ENCODE measurements at places on chromosomes 12 and 14. TPM values are rescaled to one million over a fixed set of nuclear protein-coding genes. Genes with fewer than 3 reads are reported as not detected.

The TEX22 gene
- total RNA-seq, result 2.9 TPM

The CCDC175 gene
- not detected for total RNA-seq

The TBX3 gene
- 5.1 TPM for total RNA-seq

The C12orf60 gene
- 0.54 TPM for total RNA-seq

The TSPAN19 gene
- total RNA-seq, result not detected

The CLEC2A gene
- total RNA-seq, result not detected

The FCF1 gene
- total RNA-seq, result 41.5 TPM

The RAD9B gene
- total RNA-seq, result 0.98 TPM

GRCh38 chr12:75660805-75661404, 149.5 kb upstream of the KRR1 start:
- H3K4me1 ChIP-seq, result peaks cover 54% of the 10 kb centered on the region
- H3K27ac ChIP-seq, result peak overlapping the region; percentile 94
- H3K36me3 ChIP-seq, result no peaks in the 10 kb centered on the region

GRCh38 chr12:32353540-32353939, 45.8 kb upstream of the FGD4 start:
- H3K27me3 ChIP-seq, result no peaks in the 10 kb centered on the region
- no peaks in the 10 kb centered on the region for H3K36me3 ChIP-seq
- H3K4me3 ChIP-seq, result no peak overlapping the region

DNA sequence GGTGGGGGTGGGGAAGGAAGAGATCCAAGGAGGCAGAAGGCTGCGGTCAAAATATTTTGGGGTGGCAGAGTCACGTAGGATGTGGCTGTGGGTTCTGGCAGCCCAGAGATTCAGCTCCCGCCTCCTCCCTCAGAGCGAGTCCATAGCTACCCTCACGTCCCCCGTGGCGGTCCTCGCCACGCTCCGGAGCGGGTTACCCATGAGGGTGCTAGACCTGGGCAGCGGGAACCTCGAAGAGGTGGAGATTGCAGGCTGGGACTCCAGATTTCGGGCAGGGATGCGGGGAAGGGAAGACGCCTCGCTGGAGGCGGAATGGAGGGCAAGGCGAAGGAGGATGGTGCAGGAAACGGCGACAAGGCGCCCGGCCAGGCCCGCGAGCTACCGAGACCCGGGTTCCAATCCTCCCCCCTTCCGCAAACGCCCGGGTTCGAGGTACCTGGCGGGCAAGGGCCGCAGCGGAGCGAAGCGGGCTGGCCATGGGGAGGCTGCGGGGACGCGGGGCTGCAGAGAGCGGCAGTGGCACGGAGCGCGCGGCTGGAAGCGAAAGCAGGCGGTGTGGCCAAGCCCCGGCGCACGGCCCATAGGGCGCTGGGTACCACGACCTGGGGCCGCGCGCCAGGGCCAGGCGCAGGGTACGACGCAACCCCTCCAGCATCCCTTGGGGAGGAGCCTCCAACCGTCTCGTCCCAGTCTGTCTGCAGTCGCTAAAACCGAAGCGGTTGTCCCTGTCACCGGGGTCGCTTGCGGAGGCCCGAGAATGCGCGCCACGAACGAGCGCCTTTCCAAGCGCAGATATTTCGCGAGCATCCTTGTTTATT, 46.2 kb downstream of the BCAT1 start:
- no peak overlapping the region for H3K27ac ChIP-seq
- DNase-seq, result no peak
- H3K36me3 ChIP-seq, result no peaks in the 10 kb centered on the region
- H3K4me1 ChIP-seq, result no peaks in the 10 kb centered on the region

DNA sequence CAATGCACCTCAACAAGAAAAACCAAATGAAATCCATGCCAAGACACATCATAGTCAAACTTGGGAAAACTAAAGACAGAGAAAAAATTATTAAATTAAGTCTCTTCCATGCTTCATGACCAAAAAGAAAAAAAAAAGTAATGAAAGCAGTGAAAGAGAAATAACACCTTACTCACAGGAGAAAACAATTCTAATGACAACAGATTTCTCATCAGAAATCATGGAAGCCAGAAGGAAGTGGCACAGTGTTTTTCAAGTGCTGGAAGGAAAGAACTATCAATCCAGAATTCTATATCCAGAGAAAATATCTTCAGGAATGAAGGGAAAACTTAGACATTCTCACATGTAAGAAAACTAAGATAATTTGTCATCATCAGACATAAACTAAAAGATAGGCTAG, 71.1 kb upstream of the NUDT4 start:
- H3K4me3 ChIP-seq, result no peak overlapping the region
- no peak for DNase-seq
- no peaks in the 10 kb centered on the region for H3K27me3 ChIP-seq
- no peak overlapping the region for H3K27ac ChIP-seq
- H3K4me1 ChIP-seq, result no peaks in the 10 kb centered on the region

DNA sequence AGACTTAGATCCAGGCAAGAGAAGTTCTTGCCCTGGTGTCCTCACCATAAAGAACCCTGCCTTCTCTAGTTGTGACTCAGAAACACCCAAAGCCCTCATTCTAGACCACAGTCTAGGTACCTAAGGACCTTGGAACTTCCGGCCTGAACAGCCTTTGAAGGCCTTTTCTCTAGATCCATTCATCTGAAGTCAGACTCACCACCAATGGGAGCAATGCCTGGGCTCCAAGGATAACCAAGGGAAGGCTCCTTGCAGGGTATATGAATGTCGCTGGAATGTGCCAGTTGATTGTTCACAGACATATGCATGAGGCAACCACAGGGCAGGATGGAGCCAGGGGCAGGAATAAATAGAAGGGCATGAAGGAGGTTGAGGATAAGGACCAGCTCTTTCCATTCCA, 86.3 kb downstream of the PLCZ1 start:
- H3K36me3 ChIP-seq, result no peaks in the 10 kb centered on the region
- DNase-seq, result no peak
- no peak overlapping the region for H3K4me3 ChIP-seq
- H3K4me1 ChIP-seq, result no peaks in the 10 kb centered on the region

GRCh38 chr12:93297032-93297431, 80.7 kb upstream of the NUDT4 start:
- H3K4me1 ChIP-seq, result no peaks in the 10 kb centered on the region
- H3K27me3 ChIP-seq, result no peaks in the 10 kb centered on the region
- no peak overlapping the region for H3K4me3 ChIP-seq
- no peak overlapping the region for H3K27ac ChIP-seq
- DNase-seq, result no peak
- H3K36me3 ChIP-seq, result no peaks in the 10 kb centered on the region

GRCh38 chr14:35331605-35332516, 39.7 kb downstream of the PSMA6 start:
- H3K27ac ChIP-seq, result peak overlapping the region; percentile 75
- no peak for DNase-seq
- no peaks in the 10 kb centered on the region for H3K36me3 ChIP-seq
- H3K4me1 ChIP-seq, result peaks cover 43% of the 10 kb centered on the region

GRCh38 chr12:109727746-109728726, 14.4 kb downstream of the FAM222A start:
- no peaks in the 10 kb centered on the region for H3K4me1 ChIP-seq
- H3K27me3 ChIP-seq, result no peaks in the 10 kb centered on the region
- no peaks in the 10 kb centered on the region for H3K36me3 ChIP-seq
- H3K4me3 ChIP-seq, result no peak overlapping the region
- no peak overlapping the region for H3K27ac ChIP-seq
- DNase-seq, result no peak

GRCh38 chr14:106347291-106347778, 821.0 kb downstream of the TMEM121 start:
- H3K36me3 ChIP-seq, result no peaks in the 10 kb centered on the region
- no peaks in the 10 kb centered on the region for H3K4me1 ChIP-seq
- peaks cover 15% of the 10 kb centered on the region for H3K27me3 ChIP-seq
- DNase-seq, result no peak

GRCh38 chr12:70354787-70355186, 11.3 kb upstream of the KCNMB4 start:
- H3K27ac ChIP-seq, result no peak overlapping the region
- H3K4me1 ChIP-seq, result no peaks in the 10 kb centered on the region
- H3K27me3 ChIP-seq, result no peaks in the 10 kb centered on the region
- DNase-seq, result no peak
- H3K4me3 ChIP-seq, result no peak overlapping the region

- H3K4me3 ChIP-seq, result no peak overlapping the region
- no peak for DNase-seq
- no peak overlapping the region for H3K27ac ChIP-seq
- 0 out of 2 replicates have a peak, but pooled peaks cover 5% of the 10 kb centered on the region for H3K4me1 ChIP-seq
- no peaks in the 10 kb centered on the region for H3K36me3 ChIP-seq
These were observed 2.7 kb downstream of the LRP1 start for GRCh38 chr12:57130941-57131340.

DNA sequence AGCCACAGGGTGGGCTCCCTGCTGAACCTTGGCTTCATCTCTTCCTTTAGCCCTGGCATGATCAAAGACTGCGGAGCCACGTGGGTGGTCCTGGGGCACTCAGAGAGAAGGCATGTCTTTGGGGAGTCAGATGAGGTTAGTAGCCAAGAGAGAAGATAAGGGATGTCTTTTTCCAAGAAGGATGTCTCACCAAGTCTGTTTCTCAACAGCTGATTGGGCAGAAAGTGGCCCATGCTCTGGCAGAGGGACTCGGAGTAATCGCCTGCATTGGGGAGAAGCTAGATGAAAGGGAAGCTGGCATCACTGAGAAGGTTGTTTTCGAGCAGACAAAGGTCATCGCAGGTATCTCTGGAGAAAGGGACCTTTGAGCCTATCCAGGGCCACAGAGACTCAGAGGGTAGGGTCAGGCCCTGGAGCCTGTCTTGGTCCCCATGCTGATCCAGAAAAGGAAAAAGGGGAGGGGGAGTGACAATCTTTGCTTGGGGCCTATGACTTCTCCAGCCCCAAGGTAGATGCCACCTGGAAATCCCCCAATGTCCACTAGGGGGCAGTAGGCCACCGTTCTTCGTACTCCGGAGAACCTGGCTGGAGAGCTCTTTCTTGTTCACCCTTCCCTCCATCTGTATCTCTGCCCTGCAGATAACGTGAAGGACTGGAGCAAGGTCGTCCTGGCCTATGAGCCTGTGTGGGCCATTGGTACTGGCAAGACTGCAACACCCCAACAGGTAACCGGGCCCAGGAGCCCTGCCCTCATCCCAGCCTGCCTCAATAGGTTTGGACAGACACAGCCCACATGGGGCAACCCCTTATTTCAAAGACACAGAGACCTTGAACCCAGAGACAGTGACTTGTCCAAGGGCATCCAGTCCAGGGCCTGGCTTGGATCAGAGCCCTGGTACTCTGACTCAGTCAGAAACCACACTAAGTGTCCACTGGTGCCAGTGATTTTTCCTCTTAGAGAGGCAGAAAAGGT, 2.0 kb downstream of the TPI1 start:
- peak overlapping the region; percentile 72 for H3K27ac ChIP-seq
- no peaks in the 10 kb centered on the region for H3K27me3 ChIP-seq

- H3K4me1 ChIP-seq, result no peaks in the 10 kb centered on the region
- no peak overlapping the region for H3K27ac ChIP-seq
- no peaks in the 10 kb centered on the region for H3K36me3 ChIP-seq
- no peak for DNase-seq
These were observed 84.6 kb downstream of the SLC38A6 start for GRCh38 chr14:61065656-61066055.

DNA sequence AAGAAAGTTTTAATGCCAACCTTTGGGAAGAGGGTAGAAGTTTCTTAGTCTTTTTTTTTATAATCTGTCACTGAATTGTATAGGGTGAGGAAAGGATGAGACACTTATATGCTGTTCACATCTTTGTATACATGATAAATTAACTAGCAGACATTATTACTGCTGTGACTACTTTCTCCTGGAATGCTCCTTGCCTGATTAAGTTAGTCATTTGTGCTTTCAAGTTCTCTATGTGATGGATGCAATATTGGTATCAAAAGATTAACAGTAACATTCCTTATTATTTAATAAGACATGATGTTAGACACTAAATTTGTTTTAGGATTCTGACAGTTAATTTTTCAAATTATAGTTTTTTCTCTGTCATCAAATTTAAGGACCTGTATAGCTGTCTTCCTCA, 223.4 kb upstream of the GARIN2 start:
- no peak overlapping the region for H3K27ac ChIP-seq
- DNase-seq, result no peak
- H3K36me3 ChIP-seq, result no peaks in the 10 kb centered on the region
- H3K4me3 ChIP-seq, result no peak overlapping the region
- no peaks in the 10 kb centered on the region for H3K27me3 ChIP-seq

GRCh38 chr12:41013881-41014642, 174.1 kb upstream of the PDZRN4 start:
- H3K36me3 ChIP-seq, result no peaks in the 10 kb centered on the region
- H3K27ac ChIP-seq, result no peak overlapping the region
- H3K4me3 ChIP-seq, result no peak overlapping the region
- no peaks in the 10 kb centered on the region for H3K4me1 ChIP-seq
- DNase-seq, result no peak
- H3K27me3 ChIP-seq, result no peaks in the 10 kb centered on the region

- no peaks in the 10 kb centered on the region for H3K27me3 ChIP-seq
- DNase-seq, result peak; percentile 90
- H3K4me1 ChIP-seq, result peaks cover 31% of the 10 kb centered on the region
- H3K4me3 ChIP-seq, result no peak overlapping the region
- H3K27ac ChIP-seq, result peak overlapping the region; percentile 77
These were observed 120.3 kb downstream of the FBXL14 start for GRCh38 chr12:1474041-1474573.

DNA sequence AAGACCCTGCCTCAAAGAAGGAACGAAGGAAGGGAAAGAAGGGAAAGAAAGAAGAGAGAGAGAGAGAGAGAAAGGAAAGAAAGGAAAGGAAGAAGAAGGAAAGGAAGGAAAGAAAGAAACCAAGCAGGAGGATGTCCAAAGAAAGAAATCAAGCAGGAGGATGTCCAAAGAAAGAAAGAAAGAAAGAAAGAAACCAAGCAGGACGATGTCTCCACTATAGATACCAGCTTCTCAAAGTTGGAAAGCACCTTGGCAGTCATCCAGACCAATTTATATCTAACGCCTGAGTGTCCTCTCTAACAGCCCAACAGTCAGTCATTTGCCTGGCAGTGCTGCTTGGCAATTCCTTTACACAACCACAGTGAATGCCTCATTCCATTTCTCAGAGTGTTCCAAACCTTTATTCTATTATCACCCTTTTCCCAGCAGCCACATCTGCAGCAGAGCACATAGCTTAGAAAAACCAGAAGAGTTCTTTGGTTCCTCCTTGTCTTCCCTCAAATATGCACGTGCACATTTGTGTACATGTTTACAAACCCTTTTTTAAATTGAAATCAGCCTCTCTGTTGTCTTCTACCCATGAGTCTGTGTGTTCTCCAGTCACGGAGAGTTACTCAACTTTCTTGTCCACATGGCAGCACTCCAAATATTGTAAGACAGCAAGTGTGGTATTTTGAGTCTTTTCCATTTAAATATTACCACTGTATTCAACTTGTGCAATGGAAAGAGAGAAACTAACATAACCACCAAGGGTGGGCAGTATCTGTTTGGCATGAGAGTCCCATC, 138.4 kb downstream of the STXBP6 start:
- H3K4me1 ChIP-seq, result no peaks in the 10 kb centered on the region
- no peak for DNase-seq
- H3K27ac ChIP-seq, result no peak overlapping the region
- no peaks in the 10 kb centered on the region for H3K36me3 ChIP-seq

GRCh38 chr12:124523071-124523470, 44.3 kb downstream of the NCOR2 start:
- H3K27ac ChIP-seq, result peak overlapping the region; percentile 77
- no peaks in the 10 kb centered on the region for H3K36me3 ChIP-seq
- DNase-seq, result no peak
- H3K4me1 ChIP-seq, result peaks cover 89% of the 10 kb centered on the region

GRCh38 chr14:55374771-55375170, 36.9 kb downstream of the ATG14 start:
- no peaks in the 10 kb centered on the region for H3K36me3 ChIP-seq
- no peak for DNase-seq
- no peaks in the 10 kb centered on the region for H3K4me1 ChIP-seq
- H3K4me3 ChIP-seq, result no peak overlapping the region
